ENCODE measurements at places on chromosomes 12 and 14. TPM values are rescaled to one million over a fixed set of nuclear protein-coding genes. Genes with fewer than 3 reads are reported as not detected.

The GATC gene
- 31.9 TPM for total RNA-seq

The SMIM41 gene
- not detected for total RNA-seq

The SRRM4 gene
- total RNA-seq = not detected

The GPR68 gene
- total RNA-seq = 10.6 TPM

The CCDC196 gene
- total RNA-seq = not detected

The FAM186B gene
- 0.12 TPM for total RNA-seq

The TMEM132D gene
- not detected for total RNA-seq

The PHC1 gene
- 52.8 TPM for total RNA-seq

The VPS37B gene
- 23.7 TPM for total RNA-seq

The NUAK1 gene
- not detected for total RNA-seq

The POTEG gene
- not detected for total RNA-seq

The SDR9C7 gene
- not detected for total RNA-seq

The KRT8 gene
- 0.91 TPM for total RNA-seq

The CCDC177 gene
- total RNA-seq = not detected

The AKAP6 gene
- total RNA-seq = 4.4 TPM

The PTHLH gene
- not detected for total RNA-seq

The P2RX2 gene
- total RNA-seq = not detected

The RAB2B gene
- total RNA-seq = 30.4 TPM

The EGLN3 gene
- 4.0 TPM for total RNA-seq

The ERBB3 gene
- 6.9 TPM for total RNA-seq

The KRT81 gene
- total RNA-seq = not detected

The CMA1 gene
- total RNA-seq = not detected

The NKX2-8 gene
- total RNA-seq = not detected

The CATSPERB gene
- 6.7 TPM for total RNA-seq

The TMCC3 gene
- 0.36 TPM for total RNA-seq

The TAS2R19 gene
- 3.1 TPM for total RNA-seq

The FOXN4 gene
- total RNA-seq = not detected
